Fibroblast of the aortic adventitia (primary cell): ENCODE measurements at places on chromosomes 13 and 19. TPM values are rescaled to one million over a fixed set of nuclear protein-coding genes. Genes with fewer than 3 reads are reported as not detected.

Gene CCDC122
- total RNA-seq = 1.1 and 11.2 TPM in 2 replicates

DNA sequence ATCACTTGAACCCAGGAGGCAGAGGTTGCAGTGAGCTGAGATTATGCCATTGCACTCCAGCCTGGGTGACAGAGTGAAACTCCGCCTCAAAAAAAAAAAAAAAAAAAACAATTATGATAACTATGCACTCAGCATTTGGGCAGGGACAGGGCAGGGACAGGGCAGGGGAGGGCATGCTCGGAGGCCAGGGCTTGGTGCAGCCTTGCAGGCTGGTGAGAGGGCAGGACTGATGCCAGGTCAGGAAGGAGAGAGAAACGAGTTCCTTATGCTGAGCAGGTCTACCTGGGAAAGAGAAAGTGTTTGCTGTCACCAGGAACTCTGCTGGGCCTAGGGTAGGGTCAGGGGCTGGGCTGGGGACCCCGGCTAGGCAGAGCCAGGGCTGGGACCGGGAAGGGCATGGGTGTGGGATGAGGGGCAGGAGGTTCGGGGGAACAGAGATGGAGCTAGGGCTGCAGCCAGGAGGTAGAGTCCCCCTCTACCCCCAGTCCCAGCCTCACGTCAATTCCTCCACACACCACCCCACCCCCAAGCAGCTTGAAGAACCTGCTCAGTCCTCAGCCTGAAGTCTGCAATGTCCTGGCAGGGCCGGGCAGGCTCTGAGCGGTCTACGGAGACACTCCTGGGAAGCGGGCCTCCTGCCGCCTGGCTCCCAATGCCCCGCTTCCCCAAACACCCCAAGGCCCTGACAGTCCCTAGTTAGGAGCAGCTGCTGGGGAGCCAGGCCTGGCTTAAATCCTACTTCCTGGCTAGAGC is 2.8 kb downstream of the FXYD3 start:
- DNase-seq = no peak

GRCh38 chr13:24263632-24264031 is 45.7 kb upstream of the C1QTNF9 start:
- DNase-seq = peak; percentile 45

Gene FAAP24
- total RNA-seq = 5.7 and 12.0 TPM in 2 replicates

GRCh38 chr13:95536632-95537241 is 15.8 kb upstream of the CLDN10 start:
- DNase-seq = peak; percentile 59

DNA sequence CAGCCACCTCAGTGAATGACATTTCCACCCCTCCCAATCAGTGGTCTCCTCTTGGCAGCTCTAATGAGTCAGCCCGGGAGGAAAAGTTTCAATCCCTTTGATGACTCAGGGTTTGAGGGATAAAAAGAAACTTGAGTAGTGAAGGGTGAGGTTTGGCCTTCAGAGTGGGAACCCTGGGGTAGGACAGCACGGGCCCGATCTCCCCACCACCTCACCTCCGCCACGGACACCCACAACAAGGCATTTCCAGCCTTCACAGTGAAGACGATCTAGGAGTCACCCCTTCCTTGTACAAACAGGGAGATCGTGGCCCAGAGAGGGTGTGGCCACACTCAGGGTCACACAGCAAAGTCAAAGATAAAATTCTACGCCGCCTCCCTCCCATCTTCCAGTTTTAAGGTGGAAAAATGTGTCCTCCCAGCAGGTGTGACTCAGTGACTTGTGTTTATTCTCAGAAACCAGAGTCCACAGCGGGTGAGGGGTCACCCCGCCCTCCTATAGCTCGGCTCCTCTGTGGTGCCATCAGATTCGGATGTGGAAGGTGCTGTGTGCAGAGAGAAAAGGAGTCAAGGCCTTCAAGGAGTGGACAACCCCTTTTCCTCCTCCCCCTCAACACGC is 12.3 kb downstream of the CIB3 start:
- DNase-seq = peak; percentile 38

Gene CRB3
- total RNA-seq = not detected in 2 replicates

Gene SYNGR4
- not detected in 2 replicates for total RNA-seq

- no peak for DNase-seq
These were observed 12.4 kb downstream of the PDE4A start for GRCh38 chr19:10432736-10433130.

- DNase-seq = no peak
These were observed 14.4 kb downstream of the BICRA start for GRCh38 chr19:47623151-47623920.

DNA sequence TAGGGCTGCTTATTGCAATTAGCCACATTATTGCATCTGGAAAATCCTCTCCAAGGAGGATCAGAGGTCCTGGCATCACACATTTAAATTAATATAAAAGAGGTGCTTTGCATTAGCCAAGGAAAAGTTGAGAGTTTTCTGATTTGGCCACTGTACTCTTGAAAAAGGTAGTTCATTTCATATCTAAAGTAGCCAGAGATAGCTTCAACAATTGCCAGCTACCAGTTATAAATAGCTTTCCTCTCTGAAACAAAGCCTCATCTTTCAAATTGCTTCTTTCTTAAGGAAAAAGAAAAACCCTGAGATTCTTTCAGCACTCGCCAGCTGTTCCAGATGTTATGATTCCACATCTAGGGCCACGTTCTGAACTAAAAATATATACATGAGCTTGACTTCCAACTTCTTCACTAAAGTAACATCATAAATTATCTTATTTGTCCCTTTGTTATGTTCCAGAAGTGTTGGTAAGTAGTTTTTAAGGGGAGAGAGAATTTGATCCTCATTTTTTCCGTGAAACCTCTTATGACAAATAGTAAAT is 69.6 kb downstream of the ERCC5 start:
- DNase-seq = peak; percentile 2

GRCh38 chr19:15331419-15332310 is 674 bp downstream of the BRD4 start:
- no peak for DNase-seq

Gene POSTN
- total RNA-seq = 136 and 546 TPM in 2 replicates

Gene CPT1C
- 23.4 and 39.4 TPM in 2 replicates for total RNA-seq

- peak; percentile 90 for DNase-seq
These were observed 3.5 kb downstream of the RNF113B start for GRCh38 chr13:98173431-98174152.

DNA sequence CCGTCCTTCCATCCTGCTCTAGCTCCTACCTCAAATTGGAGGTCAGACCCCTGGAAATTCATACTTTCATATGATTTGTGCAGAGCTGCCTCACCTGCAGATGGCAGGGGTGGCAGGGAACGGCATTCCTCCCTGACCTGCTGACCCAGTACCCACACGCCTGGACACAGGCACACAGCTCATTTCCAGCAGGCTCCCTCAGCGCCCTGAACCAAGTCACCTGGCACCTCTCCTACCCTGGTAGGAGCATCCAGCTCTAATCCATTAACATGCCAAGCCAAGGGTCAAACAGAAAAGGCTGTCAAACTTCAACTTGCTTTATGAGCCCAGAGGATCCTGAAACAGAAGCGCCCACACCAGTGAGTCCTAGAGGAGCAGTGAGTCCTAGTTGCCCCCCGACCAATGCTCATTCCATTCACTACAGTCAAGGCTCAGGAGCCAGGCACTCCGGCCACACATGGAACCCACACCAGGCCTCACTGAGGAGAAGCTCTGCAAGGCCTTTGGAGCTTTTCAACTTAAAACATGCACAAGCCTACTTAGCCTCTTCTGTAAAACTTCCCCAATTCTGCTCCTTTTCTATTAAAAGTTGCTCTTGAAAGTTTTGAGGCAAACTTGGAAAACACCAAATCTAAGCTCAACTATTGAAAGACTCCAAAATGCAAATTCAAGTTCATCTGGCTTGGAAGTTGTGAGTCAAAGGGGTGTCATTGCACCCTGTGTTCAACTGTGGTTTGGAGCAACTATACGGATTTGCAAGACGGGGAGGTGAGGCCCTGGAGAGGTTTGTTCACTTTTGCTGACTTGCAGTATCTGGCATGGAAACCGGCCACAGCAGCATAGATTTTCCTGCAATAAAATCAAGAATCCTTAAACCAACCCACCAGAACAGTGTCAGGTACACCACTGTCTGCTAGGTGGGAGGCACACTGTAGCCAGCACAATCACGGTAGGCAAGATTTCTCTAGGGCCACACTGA is 96.7 kb downstream of the CRYL1 start:
- peak; percentile 42 for DNase-seq

GRCh38 chr19:12828494-12828893 is 5.9 kb downstream of the RTBDN start:
- no peak for DNase-seq

Gene DENND1C
- total RNA-seq = not detected in 2 replicates

DNA sequence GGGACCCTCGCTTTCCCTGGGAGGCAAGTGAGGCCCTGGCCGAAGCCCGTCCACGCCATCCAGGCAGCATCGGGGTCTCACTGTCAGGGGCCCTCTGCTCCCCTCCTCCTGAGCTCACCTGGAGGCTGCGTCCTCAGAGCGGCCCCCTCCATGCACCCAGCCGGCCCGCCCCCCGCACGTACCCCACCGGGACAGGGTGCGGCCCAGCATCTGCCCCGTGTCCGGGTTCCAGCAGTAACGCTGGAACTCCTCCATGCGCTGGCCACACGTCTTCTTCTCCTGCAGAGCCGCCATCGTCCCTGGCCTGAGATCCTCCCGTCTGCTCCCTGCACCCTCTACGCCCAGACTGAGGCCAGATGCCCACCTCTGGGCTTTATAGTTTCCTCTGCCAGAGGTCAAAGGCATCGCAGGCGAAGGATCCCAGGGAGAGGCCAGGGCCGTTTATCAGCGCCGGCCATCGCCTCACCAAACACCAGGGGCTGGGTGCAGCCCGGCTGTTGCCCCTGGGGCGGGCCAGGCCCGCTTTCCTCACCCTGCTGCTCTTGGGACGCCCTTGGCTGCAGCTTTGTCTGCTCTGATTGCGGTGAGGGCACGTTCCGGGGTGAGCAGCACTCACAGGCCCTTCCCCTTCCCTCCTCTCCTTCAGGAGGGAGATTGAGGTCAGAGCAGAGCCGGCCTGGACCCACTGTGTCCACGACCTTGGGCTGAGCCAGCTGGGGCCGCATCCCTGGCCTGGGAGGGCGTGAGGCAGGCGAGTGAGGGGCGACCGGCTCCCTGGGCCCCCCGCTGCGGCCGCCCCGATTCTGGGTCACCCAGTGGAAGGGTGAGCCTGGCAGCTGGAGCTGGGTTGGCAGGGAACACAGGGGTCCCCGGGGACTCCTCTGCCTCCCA is at the start of gene ATP4B:
ATP4B (minus strand) TSS at position 348 of the 891 bp plus-strand sequence; CDS start at position 294, 54 bp downstream.
- DNase-seq = no peak

DNA sequence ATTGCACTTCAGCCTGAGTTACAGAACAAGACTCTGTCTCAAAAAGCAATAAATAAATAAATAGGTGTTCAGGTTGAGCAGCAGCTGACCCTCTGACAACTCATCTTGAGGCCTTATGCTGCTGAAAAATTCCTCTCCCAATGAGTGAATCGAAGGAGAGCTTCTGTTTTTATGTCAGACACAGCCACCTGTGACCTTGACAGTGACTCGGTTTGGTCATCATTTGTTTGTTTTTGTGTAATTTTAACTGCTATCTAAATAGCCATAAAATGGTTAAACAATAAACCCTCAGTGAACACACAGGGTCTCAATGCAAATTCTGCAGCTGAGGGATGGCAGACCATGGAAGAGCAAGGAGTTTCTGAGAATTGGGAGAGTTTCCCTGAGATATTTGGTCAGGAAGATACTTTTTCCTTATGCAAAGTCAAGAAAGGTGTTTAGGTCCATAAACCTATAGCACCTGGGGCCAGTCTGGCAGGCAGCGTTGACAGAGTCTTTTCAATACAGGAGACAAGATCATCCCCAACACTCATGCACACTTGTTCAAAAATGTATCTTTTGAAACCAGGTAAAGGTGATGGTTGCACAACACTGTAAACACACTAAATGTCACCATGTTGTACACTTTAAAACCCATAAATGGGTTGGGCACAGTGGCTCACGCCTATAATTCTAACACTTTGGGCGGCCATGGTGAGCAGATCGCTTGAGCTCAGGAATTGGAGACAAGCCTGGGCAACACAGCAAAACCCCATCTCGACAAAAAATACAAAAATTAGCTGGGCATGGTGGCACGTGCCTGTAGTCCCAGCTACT is 16.6 kb upstream of the SLC25A30 start:
- DNase-seq = no peak

GRCh38 chr19:31633014-31633413 is 283.8 kb upstream of the TSHZ3 start:
- DNase-seq = no peak

DNA sequence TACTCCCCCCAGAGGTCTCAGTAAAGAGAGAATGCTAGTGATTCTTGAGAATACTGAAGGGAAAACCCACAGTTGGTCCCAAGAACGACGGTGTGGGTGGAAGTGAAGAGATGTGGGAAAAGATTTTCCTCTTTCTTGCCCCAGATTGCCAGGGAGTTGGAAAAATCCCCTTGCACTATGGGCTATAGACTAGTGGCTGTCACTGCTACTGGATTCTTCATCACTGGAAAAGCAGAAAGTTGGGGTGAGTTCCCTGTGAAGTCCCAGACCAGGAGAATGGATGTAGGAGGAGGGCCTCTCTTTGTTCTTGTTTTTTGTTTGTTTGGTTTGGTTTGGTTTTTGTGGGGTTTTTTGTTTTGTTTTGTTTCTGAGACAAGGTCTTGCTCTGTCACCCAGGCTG is 11.4 kb downstream of the LYPD3 start:
- no peak for DNase-seq

DNA sequence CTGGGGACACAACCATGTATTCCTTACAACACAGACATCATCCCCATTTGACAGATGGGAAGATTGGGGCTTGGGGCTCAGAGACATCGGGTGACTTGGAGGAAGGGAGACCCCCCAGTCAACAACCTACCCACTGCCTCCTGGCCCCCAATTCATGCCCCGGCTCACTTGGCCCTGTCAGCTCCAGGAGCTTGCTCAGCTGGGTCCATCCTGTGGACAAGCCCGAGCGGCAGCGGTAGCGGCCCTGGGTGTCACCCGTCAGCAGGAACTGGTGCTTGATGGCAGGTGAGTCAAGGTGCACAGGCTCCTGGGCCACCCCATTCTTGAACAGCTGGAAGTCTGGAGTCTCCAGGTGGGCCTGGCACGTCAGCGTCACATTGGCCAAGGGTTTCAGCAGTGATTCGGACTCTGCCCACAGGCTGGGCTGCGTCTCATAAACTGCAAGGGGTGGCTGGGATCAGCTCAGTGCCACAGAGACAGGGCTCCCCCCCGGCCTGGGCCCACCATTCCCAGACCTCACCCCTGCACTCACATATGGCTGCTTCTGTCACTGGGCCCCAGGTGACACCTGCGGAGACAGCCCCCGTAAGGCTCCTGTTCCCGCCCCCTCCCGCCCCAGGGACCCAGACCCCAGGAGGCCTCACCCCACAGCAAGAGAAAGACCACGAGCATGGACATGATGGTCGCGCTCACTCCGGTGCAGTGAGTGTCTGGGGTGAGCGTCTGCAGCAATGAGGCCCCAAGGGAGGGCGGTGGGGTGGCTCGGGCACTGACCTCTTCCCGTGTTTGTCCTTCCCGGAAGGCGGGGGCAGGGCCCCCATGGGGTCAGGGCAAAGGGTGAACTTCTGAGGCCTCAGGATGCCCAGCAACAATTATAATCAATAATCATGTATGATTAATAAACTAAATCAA is at the start of gene A1BG:
A1BG (minus strand) TSS at position 733 of the 912 bp plus-strand sequence; CDS start at position 678, 55 bp downstream.
- DNase-seq = no peak

GRCh38 chr13:62171697-62172096 is 756.0 kb upstream of the PCDH20 start:
- DNase-seq = no peak

Gene MATK
- not detected in 2 replicates for total RNA-seq

- DNase-seq = no peak
These were observed 1108.8 kb upstream of the PCDH20 start for GRCh38 chr13:62524498-62524897.

- no peak for DNase-seq
These were observed 1.2 kb downstream of the SEMA6B start for GRCh38 chr19:4557971-4558941.

Gene RXFP2
- total RNA-seq = not detected in 2 replicates

GRCh38 chr19:1455336-1456120 is 5.6 kb downstream of the APC2 start:
- peak; percentile 56 for DNase-seq
